Left renal pelvis (tissue), 4 donors: ENCODE measurements at places on chromosomes 3 and 15.

- DNase-seq: no peak
Measured at GRCh38 chr3:151688571-151688970, 45.2 kb upstream of the AADACL2 start.

- no peak for DNase-seq
Measured at GRCh38 chr15:89441295-89441812, 55.0 kb downstream of the RHCG start.

DNA sequence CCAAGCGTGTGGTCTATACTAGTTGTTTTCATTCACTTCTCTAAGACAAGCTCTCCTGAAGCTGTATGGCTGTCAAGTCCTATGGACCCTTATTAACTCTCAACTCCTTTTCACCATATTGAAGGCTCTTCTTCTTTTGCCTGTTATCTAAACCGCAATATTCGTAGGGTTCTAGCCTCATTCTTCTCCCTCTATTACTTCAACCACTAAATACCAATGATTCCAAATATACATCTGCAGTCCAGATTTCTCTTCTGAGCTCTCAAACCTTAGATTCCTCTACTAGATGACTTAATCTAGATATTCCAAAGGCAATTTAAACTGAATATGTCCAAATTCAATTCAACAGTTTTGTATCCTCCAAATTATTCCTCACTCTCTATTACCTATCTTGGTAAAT is 24.6 kb downstream of the AQR start:
- DNase-seq: no peak

DNA sequence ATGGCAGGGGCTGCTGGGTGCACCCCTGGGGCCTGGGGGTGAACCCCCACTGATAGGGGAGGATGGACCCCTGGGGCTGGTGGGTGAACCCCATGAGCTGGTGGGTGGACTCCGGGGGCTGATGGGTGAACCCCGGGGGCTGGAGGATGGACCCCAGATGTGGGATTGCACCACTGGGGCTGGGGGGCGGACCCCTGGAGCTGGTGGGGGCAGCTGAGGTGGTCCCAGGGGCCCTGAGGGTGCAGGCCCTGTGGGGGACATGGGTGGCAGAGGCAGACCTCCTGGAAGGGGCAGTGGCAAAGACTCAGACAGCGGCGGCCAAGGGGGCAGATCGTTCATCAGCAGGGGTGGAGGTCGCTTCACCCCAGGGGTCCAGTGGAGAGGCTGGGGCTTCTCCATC is 17.4 kb upstream of the TXNRD3 start:
- no peak for DNase-seq

DNA sequence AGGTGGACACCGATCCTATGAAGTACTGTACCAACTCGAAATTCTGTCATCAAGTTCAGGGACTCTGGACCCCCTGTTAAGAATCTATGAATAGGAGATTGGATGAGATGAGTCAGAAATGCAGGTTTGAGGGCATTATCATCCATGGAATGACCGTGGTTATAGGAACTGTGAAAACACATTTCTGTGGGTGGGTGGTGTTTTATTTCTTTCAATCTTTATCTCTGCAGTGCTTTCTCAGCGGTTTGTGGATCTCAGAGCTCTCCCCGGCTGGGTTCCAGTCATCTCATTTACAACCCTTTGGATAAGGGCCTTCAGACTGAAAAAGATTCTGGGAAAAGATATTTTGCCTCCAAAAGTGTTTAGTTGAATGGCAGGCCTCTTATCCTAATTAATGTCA is 5.4 kb upstream of the ABHD17C start:
- no peak for DNase-seq

DNA sequence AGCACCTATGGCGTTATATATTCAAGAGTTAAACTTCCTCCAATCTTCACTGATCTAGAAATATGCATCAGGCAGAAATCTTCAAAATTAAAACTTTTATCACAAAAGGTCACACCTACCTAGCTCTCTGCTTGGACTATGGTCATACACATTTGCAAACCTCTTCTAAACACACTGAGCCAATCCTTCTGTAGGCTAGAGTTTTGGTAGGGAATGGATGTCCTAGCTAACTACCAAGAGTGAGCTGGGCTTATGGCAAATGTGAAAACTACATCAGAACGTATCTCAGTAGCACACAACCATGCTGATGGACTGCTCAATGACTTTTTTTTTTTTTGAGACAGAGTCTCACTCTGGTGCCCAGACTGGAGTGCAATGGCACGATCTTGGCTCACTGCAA is 29.6 kb downstream of the SETD2 start:
- DNase-seq: no peak

DNA sequence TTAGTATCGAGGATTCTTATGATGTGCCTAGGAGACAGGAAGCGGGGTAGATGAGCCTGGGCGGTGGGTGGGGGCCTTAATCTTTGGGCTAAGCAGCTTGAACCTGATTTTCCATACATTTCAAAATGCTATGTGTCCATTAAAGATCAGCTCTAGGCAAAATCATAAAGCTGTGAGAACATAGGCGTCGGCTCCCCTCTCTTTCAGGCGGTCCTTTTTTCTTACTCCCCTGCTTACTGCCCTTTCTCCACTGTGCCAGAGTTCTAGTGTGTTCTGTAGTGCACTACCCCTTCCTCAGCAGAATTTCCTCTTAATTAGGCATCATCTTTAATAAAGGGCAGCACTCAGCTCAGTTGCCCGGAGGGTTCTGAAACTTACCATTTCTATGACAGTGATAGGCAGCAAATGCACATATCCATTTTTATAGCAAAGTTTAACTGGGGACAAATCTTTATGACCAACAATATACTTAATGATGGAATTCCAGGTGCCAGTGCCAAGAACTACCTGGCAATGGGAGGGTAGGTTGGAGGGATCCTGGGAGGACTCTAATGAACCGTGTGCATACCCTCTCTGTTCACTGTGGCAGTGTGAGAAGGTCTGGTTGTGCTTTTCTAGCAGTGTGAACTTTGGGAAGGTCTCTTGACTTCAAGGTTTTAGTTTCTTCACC is 404.5 kb upstream of the TPM1 start:
- DNase-seq: no peak

GRCh38 chr3:128931046-128931445 is 51.6 kb downstream of the ACAD9 start:
- no peak for DNase-seq

DNA sequence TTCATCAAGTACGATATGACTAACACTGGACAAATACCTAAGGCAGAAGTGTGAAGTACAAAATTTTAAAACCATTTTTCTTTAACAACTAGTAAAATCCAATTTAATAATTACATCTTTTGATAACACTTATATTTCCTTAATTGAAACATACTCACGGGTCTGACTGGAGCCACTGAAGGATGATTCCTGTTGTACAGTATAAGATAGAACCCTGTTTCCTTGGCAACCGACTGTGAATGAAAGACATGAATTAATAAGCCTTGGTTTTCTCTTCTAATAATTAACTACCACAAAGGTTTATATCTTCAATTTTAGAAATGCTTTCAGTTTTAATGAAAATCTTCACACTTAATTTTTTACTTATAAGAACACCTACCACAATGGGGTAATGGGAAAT is 19.4 kb downstream of the DHX36 start:
- no peak for DNase-seq
